ENCODE measurements at places on chromosomes 7 and 10.

DNA sequence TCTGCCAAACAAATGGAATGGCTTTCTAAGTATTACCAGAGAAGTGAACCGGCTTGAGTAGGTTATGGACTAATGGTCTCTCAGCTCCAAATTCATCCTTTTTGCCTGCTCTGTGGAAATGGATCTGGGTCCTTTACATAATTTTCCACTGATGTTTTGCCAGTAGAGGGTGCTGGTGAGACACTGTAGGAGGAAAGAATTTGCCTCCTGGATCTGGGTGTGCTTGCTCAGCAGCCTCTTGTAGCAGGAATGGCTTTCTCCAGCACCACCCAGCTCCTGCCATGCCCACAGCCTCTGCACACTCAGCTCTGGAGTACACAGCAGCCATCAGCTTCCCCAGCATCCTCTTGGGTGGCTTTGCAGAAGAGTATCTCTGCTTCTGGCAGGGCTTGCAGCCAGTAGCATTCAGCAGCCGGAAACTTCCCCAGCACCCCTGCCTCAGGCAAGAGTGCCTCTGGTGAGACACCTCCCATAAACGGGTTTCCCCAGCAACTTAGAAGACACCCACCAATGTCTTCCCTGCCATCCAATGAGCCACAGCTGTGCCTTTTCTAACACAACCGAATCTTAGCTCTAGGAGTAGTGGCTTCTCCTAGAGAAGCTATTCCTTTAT is 235.0 kb upstream of the PLPP4 start:
- no peak for DNase-seq

DNA sequence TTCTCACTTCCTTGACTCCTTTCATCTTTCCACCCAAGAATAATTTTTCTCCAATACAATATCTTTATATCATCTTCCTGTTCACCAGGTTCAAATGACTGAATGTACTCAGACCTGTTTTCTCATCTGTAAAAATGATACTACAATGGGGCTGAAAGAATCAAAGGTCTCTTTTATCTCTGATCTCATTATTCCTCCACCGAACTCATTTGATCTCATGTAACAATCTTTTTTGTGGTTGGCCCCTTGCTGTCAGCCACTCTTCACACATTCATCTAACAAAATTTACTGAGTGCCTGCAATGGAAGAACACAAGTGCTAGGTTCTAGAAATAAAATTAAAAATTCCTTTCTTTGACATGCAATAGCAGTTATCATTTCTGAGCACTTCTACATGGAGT is 65.0 kb downstream of the GRM8 start:
- DNase-seq: no peak

DNA sequence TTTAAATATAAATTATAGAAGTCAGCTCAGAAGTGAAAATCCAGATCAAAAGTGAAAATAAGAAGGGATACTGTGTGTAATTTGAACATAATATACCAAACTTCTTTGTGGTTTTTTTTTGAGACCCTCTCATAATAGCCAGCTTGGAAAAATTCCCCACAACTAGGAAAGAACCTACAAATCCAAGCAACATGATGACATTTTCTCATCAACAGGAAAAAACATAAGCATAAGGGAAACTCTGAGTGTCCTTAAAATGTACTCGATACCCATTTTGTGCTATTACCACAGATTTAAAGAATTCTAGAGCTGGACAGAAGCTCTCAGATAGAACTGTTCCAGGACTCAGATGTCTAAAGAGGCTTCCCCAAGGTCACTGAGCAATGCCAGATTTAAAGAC is 214.8 kb upstream of the KLF14 start:
- no peak for DNase-seq

GRCh38 chr7:27106901-27107240 is 4.4 kb upstream of the HOXA2 start:
- no peak for DNase-seq

DNA sequence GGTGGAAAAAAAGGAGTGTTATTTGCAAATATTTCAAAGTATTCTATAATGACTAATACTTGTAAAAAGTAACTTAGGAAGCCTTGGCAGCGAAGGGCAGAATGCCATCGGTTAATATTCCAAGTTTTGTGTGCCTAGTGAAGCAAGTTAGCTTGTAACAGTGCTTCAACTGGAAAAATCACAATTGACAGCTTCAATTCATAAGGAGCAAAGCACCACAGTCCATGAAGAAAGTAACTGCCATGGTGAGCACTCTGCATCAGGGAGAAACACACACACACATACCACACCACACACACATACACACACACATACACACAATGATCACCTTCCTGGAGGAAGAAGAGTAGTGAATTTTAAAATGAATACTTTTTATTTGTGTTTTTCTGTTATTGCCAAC is 298.3 kb downstream of the CNTNAP2 start:
- no peak for DNase-seq

- DNase-seq: no peak
Observed at GRCh38 chr10:46033602-46034011, 3.2 kb upstream of the NCOA4 start.

GRCh38 chr7:114656466-114656865 is 241.9 kb downstream of the FOXP2 start:
- DNase-seq: no peak

DNA sequence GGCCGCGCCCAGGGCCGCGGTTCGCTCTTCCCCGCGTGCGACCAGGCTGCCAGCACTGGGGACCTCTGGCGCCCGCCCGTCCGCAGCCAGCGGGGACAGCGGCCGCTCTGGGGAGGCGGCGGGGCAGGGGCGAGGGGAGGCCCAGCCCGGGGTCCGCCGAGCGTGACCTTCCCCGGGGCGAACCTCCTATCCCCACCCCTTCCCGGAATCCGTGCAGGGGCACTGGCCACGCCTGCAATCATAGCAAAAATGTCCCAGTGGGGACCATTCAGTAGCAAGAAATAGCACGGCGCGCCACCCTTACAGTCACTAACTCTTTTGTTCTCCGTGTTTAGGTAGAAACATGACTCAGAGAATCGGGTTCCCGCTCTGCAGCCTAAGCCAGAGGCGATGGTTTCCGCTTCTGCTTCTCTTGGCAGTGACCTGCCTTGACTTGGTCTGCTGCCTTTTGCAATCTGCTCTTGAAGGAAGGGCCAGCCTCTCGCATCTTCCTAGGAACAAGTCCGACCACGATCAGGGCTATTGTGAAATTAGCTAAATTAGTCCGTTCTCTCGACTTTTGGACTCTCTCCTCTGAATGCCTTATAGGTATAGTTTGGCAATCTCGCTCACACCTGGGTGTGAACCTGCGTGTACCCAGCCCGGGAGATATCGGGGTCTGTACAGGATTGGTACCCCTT is 79.3 kb upstream of the ACBD5 start:
- DNase-seq: peak; percentile 77

DNA sequence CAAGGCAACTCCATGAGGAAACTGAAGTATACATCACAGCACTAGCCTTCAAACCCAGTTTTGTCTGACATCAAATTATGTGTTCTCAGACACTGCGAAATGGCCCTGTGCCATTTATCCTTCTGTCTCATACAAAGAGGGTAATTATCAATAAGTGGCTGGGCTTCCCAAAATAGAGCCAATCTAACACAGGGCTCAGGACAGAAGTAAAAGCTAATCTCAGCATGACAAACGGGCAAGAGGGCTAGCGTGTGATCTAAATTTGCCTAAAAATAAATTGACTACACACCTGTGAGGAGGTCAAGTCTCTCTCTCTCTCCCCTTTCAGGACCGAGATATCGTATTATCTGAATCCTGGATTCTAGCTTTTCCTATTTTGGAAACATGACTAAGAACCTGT is 67.2 kb downstream of the DGKB start:
- no peak for DNase-seq

DNA sequence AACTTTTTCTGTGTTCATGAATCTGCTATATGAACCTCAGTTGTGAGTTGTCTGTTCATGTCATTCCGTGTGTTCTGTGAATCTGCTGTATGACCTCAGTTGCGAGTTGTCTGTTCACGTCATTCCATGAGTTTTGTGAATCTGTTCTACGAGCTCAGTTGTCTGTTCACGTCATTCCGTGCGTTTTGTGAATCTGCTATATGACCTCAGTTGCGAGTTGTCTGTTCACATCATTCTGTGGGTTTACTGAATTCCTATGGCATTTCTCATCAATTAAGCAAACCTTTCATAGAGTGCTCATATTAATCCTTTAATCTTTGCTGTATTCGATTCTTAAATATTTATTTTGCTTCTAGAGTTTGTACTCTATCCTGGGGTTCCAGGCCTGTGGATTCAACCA is 150.6 kb downstream of the DIP2C start:
- DNase-seq: no peak

DNA sequence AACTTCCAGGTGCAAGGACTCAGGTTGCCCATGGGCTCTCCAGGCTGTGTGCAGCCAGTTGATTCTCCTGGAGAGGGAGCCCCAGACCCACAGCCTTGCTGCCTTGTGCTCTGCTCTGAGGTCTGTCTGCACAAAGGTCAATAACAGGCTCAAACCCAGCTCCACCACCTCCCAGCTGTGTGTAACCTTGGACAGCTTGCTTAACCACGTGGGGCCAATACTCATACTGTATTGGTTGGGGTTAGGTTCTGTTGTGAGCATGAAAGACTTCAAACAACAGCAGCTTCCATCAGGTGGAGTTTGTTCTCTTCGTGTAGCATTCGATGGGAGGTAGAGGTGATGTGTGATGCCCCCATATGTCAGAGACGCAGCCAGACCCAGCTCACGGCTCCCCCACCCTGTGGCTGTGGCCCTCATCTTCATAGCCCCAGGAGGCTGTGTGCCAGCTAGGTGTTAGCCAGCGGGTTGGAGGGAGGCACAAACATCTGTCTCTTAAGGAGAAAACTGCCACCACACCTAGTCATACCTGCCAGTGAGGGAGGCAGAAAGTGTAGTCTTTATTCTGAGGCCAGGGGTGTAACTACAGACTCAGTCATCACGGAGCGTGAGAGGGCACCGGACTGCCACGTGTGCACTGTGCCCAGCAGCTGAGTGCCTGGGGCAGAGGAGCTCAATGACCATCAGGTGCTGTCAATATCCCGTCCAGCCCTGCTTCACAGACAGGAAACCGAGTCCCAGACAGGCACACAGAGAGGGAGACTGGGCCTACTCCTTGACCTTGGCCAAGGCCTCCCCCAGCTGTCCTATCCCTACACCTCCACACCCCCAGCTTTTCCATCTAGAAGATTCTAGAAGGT is 8.1 kb upstream of the POLD2 start:
- no peak for DNase-seq

Measured in cardiac septum (tissue), 1 donor.